ENCODE measurements at places on chromosomes 6 and 20.

DNA sequence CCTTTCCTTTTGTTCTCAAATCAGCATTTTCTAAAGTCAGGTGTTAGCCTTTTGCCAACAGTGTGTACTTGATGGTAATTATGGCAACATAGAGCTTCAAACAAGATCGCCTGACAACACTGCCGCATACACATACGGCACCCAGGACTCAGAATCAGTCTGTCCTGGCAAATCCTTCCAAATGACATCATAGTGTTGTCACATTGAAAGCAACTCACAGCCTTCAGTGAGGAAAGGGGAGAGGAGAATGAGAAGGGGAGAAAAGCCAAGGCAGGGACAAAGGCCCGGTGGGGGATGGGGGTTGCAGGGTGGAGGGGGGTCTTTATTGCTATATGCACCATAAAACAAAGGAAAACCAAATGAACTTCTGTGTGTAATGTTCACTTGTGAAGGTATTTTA, 65.7 kb upstream of the PTGIS start:
- no peak for DNase-seq

DNA sequence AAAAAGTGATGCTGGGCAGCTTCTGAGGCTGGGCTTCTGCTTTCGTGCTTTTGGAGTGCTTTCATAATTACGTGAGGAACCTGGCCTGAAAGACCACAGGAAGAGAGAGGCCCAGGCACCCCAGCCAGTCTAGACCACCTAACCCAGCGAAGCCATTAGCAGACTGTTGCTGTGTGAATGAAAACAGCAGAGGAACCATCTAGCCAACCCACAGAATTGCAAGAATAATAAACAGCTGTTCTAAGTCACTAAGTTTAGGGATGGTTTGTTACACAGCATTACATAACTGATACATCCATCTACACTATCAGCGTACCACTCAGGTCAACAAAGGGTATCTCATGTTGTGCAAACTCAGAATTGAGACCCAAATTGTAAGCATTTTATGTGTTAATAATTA, 34.5 kb downstream of the FGD2 start:
- no peak for DNase-seq

- DNase-seq, result no peak
These were observed 22.7 kb downstream of the TAB2 start for GRCh38 chr6:149340200-149340599.

DNA sequence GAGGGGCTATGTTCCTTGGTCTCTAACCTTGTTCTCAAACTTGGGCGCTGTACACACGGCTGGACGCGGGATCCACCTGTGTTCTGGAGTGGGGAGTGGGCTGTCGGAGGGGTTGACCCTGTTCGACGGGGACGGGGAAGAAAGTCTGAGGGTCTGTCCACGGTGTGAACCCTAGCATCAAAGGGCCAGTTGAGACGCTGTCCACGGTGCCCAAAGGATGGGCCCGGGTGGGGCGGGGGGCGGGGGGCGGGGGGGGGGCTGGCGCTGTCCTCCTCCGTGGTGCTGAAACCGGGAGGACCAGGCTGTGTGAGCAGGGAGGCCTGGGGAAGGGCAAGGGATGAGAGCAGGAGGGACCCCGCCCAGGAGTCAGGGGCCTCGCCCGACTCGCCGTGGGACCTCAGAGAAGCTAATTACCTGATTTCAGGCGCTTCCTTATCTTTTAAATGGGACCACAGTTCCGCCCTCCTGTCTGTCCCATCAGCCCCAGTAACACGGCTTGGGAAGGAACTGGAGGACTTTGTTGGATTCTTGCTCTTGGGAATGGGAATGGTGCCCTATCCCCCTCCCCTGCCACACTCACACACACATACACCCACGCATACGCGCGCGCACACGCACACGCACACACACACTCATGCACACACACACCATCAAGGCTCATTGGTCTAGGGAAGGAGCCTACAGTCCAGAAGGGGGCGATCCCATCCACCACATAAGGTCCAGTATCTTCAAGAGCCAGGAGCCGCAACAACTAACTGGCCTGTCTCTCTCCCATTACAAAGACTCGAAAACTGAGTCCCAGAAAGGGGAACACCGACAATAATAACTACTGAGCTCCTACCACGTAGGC, 1.0 kb upstream of the VSTM2L start:
- peak; percentile 51 for DNase-seq

- no peak for DNase-seq
These were observed 183.6 kb downstream of the UTRN start for GRCh38 chr6:144468709-144469108.

DNA sequence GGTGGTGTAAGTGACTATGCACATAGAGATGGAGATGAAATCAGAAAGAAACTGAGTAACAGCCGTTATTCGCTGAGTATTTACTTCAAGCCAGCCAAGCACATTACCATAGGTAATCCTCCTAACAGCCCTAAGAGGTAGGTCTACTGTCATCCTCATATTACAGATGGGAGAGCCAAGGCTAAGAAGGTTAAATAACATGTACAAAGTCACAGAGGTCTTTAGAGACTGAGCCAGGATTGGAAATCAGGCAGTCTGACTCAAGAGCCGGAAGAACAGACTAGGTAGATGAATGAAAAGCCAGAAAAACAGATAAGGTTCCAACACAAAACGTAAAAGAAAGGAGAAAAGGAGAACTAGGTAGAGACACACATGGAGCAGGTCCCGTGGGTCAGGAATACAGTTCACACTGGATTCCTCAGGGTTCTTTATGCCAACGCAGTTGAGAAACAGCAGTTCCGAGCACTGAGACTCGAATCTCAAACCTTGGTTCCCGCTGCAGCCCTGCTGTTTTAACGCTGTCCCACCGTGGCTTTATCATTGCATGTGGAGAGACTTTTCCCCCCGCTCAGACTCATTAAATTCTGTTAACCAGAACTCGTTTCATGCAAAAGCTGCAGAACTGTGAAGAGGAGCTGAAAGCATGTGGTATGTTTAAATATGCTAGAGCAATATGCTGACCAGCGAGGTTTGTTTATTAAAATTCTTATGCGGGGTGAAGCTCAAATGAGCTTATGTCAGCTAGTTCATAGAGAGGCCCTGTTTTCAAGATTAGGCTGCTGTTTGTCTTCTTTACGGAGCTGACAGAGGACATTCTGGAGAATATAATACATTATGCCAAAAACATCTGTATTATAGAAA, 537.9 kb downstream of the CD83 start:
- DNase-seq, result no peak

DNA sequence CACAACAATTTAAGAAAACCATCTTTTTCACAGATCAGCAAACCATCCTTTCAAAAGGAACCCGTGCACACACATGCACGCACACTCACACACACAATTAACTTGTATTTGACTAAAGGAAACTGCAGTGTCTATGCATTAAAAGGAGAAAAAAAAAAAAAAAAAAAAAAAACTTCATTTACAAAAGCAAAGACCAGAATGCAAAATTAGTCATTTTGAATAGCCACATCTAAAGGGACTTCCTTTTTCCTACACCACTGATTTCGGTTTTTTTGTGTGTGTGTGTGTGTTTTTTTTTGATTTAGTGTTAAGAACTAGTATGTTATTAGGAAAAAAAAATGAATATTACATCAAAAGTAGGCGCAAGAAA, 6.3 kb downstream of the ZMYND8 start:
- DNase-seq, result no peak
